ENCODE measurements at places on chromosomes 11 and 22. TPM values are rescaled to one million over a fixed set of nuclear protein-coding genes. Genes with fewer than 3 reads are reported as not detected.
A peak's percentile ranks its signal among the peaks of the same experiment; 100 is the strongest.

Gene SERHL2
- total RNA-seq, result 2.1 TPM

Gene LRRC75B
- total RNA-seq, result 2.9 TPM

Gene CD3G
- total RNA-seq, result 26.3 TPM

DNA sequence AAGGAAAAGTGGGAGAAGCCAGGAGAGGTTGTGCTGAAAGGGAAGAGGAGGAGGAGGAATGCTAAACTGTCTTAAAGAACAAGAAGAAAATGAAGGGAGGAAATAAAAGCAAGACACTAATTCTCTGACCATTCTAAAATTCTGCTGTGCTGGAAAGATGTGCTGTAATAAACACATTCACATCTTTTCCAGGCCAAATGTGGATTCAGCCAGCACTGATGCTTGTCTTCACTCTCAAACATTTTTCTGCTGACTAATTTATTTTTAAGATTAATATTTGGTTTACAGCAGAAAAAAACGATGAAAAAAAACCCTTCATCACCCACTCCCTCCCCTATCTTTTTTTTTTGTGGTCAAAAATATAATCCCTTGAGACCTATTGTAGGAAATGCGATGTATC, 223.6 kb downstream of the SWAP70 start:
- no peaks in the 10 kb centered on the region for H3K4me1 ChIP-seq
- no peaks in the 10 kb centered on the region for H3K36me3 ChIP-seq
- no peak overlapping the region for H3K27ac ChIP-seq
- no peak for DNase-seq
- H3K4me3 ChIP-seq, result no peak overlapping the region
- no peaks in the 10 kb centered on the region for H3K27me3 ChIP-seq

DNA sequence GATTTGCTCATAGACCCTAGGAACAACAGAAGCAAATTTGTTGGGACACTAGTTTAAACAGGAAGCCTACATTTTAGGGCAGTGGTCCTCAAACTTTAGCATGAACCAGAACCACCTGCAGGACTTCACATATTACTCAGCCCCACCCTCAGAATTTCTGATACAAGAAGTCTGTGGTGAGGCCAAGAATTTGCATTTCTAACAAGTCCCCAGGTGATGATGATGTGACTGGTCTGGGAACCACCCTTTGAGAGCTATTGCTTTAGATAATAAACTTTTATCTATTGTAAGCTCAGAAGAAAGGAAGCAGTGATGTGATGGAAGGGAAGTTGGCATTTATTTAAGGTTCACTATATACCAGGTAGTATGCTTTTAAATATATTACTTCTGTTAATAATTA, 194.0 kb downstream of the FAM181B start:
- H3K36me3 ChIP-seq, result no peaks in the 10 kb centered on the region
- no peak for DNase-seq
- H3K27me3 ChIP-seq, result no peaks in the 10 kb centered on the region

Gene RIN1
- total RNA-seq, result 7.3 TPM

GRCh38 chr11:9038541-9038940, 34.7 kb upstream of the NRIP3 start:
- H3K4me3 ChIP-seq, result no peak overlapping the region
- H3K4me1 ChIP-seq, result no peaks in the 10 kb centered on the region
- peak overlapping the region; percentile 71 for H3K27ac ChIP-seq
- DNase-seq, result no peak
- no peaks in the 10 kb centered on the region for H3K36me3 ChIP-seq
- H3K27me3 ChIP-seq, result no peaks in the 10 kb centered on the region

- H3K27ac ChIP-seq, result no peak overlapping the region
- no peaks in the 10 kb centered on the region for H3K4me1 ChIP-seq
- H3K27me3 ChIP-seq, result no peaks in the 10 kb centered on the region
- DNase-seq, result no peak
- H3K4me3 ChIP-seq, result no peak overlapping the region
Measured at GRCh38 chr11:38543311-38543710, 1945.3 kb upstream of the RAG2 start.

DNA sequence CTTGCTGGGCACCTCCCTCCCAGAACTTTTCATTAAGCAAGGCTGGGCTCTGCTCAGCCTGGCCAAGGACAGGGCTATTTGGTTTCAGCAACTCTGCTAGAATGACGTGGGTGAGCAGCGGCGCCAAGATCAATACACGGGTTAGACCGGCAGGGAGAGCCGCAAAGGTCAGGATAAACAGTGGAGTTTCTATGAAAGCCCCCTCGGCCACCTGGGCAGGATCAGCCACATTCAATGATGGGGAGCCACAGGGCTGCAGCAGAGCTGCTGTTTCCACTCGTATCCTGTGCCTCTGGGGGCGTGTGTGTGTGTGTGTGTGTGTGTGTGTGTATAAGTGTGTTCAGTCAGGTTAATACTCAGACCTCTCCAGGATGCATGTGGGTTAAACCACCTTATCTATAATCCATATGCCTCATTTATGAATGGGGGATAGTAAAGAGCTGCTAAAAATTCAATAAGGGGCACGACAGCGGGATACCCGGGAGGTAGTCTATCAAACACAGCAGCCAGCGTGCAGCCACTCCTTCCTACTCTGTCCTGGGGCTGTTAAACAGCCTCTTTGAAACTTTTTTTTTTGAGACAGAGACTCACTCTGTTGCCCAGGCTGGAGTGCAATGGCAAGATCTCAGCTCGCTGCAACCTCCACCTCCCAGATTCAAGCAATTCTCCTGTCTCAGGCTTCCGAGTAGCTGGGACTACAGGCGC, 34.8 kb downstream of the MYH9 start:
- H3K27me3 ChIP-seq, result no peaks in the 10 kb centered on the region
- H3K27ac ChIP-seq, result peak overlapping the region; percentile 97
- peaks cover 14% of the 10 kb centered on the region for H3K36me3 ChIP-seq
- peaks cover 99% of the 10 kb centered on the region for H3K4me1 ChIP-seq
- no peak overlapping the region for H3K4me3 ChIP-seq

GRCh38 chr22:37850801-37851200, 1.6 kb downstream of the EIF3L start:
- no peaks in the 10 kb centered on the region for H3K27me3 ChIP-seq
- peaks cover 19% of the 10 kb centered on the region for H3K4me1 ChIP-seq
- no peak overlapping the region for H3K27ac ChIP-seq
- no peak for DNase-seq

DNA sequence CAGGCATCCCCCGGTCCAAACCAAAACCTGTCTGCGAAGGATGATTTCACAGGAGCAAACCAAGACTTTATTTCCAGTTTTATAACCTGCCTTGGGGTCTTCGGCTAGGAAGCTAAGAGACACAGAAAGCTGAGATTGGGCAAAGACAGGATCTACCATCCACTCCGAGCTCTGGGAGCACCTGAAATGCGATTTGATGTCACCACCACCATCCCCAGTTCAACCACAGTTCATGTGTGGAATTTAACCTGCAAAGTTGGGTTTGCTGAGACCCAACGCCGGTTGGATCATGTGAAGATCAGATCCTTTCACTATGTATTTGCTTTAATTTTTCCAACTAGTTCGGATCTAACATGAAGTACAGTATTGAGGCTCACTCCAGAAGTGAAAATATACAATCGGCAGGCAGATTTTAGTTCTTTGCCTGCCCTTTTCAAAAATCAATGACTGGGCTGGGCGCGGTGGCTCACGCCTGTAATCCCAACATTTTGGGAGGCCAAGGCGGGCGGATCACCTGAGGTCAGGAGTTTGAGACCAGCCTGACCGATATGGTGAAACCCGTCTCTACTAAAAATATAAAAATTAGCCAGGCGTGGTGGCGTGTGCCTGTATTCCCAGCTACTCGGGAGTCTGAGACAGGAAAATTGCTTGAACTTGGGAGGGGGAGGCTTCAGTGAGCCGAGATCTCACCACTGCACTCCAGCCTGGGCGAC, 1.4 kb upstream of the C11orf24 start:
- H3K4me1 ChIP-seq, result peaks cover 64% of the 10 kb centered on the region
- peak overlapping the region; percentile 94 for H3K27ac ChIP-seq
- no peak for DNase-seq

- no peaks in the 10 kb centered on the region for H3K36me3 ChIP-seq
- H3K4me3 ChIP-seq, result no peak overlapping the region
- no peak overlapping the region for H3K27ac ChIP-seq
- no peaks in the 10 kb centered on the region for H3K4me1 ChIP-seq
- no peaks in the 10 kb centered on the region for H3K27me3 ChIP-seq
- DNase-seq, result no peak
Measured at GRCh38 chr22:47139013-47139789, 376.8 kb downstream of the TBC1D22A start.

- H3K4me1 ChIP-seq, result no peaks in the 10 kb centered on the region
- no peaks in the 10 kb centered on the region for H3K36me3 ChIP-seq
- H3K4me3 ChIP-seq, result no peak overlapping the region
- H3K27me3 ChIP-seq, result no peaks in the 10 kb centered on the region
- no peak for DNase-seq
Measured at GRCh38 chr11:86355256-86355655, 19.4 kb upstream of the CCDC81 start.

DNA sequence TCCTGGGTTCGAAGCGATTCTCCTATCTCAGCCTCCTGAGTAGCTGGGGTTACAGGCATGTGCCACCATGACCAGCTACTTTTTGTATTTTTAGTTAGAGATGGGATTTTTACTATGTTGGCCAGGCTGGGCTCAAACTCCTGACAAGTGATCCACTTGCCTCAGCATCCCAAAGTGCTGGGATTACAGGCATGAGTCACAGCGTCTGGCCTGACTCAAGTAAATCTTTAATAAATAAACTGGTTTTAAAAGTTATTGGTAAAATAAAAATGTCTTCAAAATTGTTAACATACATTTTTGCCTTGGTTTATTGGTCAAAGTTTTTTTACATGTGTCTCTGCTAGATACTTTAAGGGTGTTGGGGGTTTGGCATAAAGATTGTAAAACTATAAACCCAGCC, 7.3 kb upstream of the PES1 start:
- H3K27me3 ChIP-seq, result no peaks in the 10 kb centered on the region
- H3K36me3 ChIP-seq, result peaks cover 4% of the 10 kb centered on the region
- no peaks in the 10 kb centered on the region for H3K4me1 ChIP-seq

Gene UBQLN3
- 0.52 TPM for total RNA-seq

DNA sequence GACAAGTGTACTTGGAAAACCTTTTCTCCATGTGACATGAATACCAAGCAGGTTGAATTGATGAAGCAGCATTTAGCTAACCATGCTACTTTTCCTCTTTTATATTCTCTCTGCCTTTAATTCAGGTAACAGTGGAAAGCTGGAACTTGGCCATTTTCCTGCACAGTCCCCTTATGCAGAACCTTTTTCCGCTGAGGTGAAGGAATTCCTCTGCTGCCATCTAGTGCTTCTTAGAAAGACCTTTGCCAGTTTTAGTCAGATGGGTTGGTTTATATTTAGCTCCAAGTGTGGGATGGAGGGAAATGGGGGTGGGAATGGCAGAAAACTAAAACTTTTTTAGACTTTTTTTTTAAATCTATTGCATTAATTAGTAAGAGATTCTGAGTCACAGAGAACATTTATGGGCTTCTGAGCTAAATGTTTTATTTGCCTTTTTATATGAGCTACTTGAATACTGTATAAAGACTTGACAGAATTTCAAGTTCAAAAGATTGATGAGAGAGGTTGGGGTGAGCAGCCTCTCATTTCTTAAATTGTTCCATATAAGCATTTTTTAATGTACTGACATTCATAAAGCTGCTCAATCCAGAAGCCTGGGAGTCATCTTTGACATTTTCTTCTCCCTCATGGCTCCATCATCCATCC, 153.9 kb upstream of the ZC3H12C start:
- no peak overlapping the region for H3K4me3 ChIP-seq
- no peak for DNase-seq
- H3K27ac ChIP-seq, result no peak overlapping the region
- no peaks in the 10 kb centered on the region for H3K36me3 ChIP-seq
- H3K4me1 ChIP-seq, result no peaks in the 10 kb centered on the region

- H3K27ac ChIP-seq, result no peak overlapping the region
- H3K36me3 ChIP-seq, result peaks cover 4% of the 10 kb centered on the region
- no peaks in the 10 kb centered on the region for H3K27me3 ChIP-seq
- peaks cover 12% of the 10 kb centered on the region for H3K4me1 ChIP-seq
- no peak overlapping the region for H3K4me3 ChIP-seq
- no peak for DNase-seq
Measured at GRCh38 chr22:40352763-40353162, 6.5 kb downstream of the ADSL start.

GRCh38 chr11:96474263-96474662, 84.5 kb downstream of the JRKL start:
- no peaks in the 10 kb centered on the region for H3K4me1 ChIP-seq
- no peaks in the 10 kb centered on the region for H3K36me3 ChIP-seq
- no peak overlapping the region for H3K27ac ChIP-seq
- peaks cover 12% of the 10 kb centered on the region for H3K27me3 ChIP-seq
- no peak for DNase-seq

- no peak overlapping the region for H3K4me3 ChIP-seq
- no peak overlapping the region for H3K27ac ChIP-seq
- no peaks in the 10 kb centered on the region for H3K27me3 ChIP-seq
- no peak for DNase-seq
- H3K36me3 ChIP-seq, result no peaks in the 10 kb centered on the region
Measured at GRCh38 chr11:62959422-62959980, 25.3 kb downstream of the SLC22A6 start.

Gene C11orf42
- not detected for total RNA-seq

Gene P2RY2
- 8.3 TPM for total RNA-seq

Gene TSSK2
- total RNA-seq, result not detected

DNA sequence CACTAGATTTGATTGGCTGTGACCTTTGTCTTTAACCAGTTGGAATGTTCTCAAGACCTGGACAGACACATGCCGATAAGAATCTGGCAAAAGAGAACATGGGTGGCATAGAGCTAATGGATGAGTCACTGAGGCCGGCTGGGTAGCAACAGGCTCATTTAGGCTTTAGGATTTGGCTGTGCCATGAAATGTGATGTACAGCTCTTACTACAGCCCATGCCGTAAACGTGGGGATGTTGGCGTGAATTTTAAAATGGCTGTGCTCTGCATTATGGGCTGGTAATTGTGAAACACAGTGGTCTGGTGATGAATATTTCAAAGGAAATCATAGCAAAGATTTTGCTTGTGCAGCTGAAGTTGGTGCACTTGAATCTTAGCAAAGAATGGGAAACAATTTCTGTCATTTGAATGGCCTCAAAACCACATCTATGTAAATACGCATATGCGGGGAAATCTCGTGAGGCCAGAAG, 332.4 kb downstream of the TBC1D22A start:
- H3K27ac ChIP-seq, result no peak overlapping the region
- no peak overlapping the region for H3K4me3 ChIP-seq
- H3K27me3 ChIP-seq, result no peaks in the 10 kb centered on the region

Gene INPP5J
- total RNA-seq, result 0.87 TPM

GRCh38 chr11:124586238-124586860, 16.6 kb downstream of the OR8A1 start:
- no peak for DNase-seq
- H3K27me3 ChIP-seq, result peaks cover 5% of the 10 kb centered on the region
- no peaks in the 10 kb centered on the region for H3K36me3 ChIP-seq
- H3K4me1 ChIP-seq, result no peaks in the 10 kb centered on the region
- H3K27ac ChIP-seq, result no peak overlapping the region

DNA sequence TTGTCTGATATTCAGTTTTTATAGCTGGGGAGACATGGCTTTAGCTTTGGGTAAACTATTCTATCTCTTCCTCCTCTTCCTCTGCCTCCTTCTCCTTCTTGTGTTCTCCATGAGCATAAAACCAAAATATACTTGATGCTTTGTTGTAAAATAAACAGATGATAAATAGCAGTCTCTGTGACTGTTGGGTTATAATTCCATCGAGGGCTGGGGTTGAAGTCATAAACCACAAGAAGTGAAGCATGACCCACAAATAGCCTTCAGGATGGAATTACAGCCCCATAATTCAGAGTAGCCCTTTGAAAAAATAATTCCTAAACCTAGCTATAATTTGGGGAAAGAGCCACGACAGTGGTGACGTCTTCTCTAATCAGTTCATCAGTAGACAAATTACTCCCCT, 177.7 kb downstream of the SNX19 start:
- no peak overlapping the region for H3K4me3 ChIP-seq
- peaks cover 11% of the 10 kb centered on the region for H3K4me1 ChIP-seq
- H3K27me3 ChIP-seq, result no peaks in the 10 kb centered on the region
- DNase-seq, result no peak
- peak overlapping the region; percentile 46 for H3K27ac ChIP-seq

Gene PNPLA5
- total RNA-seq, result not detected
